ENCODE measurements at places on chromosomes 12 and 14.

DNA sequence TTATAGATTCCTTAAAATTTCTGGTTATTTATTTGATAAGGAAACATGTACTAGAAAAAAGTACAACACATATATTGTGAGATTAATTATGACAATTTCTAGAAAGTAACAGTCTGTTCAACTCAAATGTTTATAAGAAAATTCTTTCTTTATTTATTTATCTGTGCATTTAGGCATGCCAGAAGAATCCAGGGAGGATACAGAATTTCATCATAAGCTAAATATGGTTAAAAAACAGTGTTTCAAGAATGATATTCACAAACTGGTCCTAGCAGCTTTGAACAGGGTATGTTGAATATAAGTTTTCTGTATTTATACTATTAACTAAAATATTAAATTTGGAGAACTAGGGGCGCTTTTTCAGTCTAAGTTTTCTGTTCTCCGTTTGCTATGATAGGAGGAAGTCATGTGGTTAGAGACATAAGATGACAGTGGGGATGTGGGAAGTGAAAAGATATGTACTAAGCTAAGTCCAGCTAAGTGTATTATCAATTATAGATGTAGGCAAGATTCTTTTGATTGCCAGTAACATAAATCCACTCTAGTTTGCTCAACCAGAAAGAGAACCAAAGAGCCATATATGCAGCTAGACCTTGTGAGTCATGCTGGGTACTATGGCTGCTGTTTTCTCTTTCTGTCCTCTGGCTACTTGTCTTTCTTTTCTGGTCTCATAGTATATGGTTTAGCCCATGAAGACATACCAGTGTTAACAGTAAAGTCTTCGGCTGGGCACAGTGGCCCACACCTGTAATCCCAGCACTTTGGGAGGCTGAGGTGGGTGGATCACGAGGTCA lies 39.0 kb downstream of the LRRK2 start:
- DNase-seq = no peak

DNA sequence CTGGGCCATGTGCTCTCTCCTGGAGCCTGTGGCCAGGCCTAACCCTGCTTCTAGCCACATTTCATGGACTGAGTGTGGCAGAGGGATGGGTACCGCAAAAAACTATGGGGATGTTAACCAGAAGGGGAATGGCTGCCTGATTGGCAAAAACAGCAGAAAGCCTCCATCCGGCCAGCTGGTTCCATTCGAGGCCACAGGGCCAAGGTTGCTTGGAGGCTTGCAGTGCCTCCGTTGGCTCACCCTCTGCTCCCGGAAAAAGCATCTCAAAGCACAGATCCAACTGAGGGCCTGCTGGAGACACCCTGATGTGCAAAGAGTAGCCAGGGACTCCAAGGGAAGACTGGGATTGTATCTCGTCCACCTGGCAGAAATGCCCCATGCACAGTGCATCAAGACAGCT lies 16.5 kb downstream of the TMEM120B start:
- DNase-seq = no peak

DNA sequence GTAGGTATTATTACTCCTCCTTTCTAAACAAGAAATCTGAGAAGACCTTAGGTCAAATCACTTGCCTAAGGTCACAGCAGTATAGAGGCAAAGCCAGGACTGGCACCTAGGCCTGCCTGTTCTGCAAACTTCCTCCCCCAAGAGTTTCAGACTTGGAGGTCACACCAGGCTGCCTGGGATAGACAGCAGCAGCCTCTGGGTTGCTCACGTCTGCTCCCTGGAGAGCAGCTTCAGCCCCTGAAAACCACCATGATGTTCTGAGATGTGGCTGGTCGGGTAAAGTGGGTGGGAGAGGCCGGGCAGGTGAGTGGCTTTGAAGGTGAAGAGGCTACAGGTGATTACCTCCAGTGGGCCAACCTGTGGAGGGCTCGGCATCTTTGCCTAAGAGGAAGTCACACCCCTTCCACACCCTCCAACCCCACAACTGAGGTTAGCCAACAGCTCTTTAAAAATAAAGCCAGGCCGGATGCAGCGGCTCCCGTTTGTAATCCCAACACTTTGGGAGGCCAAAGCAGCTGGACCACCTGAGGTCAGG lies 37.0 kb upstream of the PNMA1 start:
- DNase-seq = no peak

DNA sequence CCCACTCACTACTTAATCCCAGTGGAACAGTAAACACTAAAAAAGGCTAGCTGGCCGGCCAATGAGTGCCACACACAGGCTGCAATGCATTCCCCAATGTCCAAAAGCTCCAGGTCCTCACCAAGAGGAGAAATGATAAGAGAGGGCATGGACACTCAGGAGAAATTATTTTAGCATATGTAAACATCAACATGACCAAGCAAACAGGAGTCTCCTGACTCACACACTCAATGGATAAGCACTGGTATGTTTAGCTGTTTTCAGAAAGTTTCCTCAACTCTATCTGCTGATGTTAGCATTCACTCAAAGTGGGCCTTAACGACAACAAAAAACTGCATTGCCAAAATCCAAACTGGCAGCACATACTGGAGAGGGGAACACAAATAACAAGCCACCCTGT lies 105.0 kb downstream of the SLC2A13 start:
- no peak for DNase-seq

- DNase-seq = no peak
Measured at GRCh38 chr12:43337571-43338444, 214.2 kb downstream of the ADAMTS20 start.

DNA sequence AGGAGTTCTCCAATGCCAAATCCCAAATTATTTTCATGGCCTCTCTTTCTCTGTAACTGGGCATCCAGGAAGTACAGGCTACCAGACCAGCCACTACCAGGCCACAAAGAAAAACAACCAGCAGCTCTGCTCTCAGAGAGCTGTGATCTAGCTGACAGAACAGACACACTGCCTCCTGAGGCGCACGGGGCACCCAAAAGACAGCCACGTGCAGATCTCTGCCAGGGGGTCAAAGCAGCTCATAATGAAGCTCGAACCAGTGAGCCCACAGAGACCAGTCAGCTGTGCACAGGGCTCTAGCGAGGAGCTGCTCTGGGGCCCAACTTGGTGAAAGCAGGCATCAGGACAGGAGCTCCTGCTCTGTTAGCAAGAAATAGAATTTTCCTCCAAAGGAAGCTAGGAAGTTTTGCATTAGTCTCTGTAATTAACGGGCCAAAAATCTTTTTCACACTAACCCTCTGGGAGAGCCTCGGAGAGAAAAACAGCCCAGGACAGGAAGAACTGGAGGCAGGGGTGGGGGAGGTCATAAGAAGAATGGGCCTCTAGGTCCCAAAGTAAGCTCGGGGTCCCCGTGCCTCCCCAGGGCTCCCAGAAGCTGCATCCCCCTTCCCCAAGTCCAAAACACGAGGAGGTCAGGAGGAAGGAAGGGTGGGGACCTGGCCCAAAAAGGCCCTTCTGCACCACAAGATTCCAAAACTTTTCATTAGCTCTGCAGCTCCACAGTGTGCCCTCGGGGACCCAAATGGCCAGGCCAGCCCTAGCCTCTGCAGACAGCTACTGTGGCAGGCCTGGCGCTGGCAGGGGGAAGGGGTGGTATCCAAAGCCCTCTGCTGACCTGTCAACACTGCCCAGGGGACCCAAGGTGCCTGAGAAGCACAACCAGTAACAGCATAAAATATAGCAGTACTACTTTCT lies 30.2 kb downstream of the ACTN1 start:
- no peak for DNase-seq

DNA sequence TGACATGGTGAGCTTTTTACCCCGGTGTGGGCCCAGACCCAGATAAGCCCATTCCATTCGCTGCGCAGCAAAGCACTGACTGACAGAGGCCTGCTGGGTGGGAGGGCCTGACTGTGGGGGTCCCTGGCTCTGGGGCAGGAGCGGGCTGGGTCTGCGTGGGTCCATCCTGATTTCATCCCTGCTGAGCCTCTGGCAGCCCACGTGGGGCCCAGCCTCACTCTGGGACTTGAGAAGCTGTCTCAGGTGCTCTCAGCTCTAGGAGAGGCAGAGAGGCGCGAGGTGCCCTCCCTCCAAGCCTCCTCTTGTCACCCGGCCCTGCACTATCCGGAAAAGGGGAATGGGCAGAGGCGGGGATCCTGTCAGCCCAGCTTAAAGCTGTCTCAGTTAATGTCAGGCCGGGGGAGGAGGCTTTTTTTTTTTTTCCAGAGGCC lies 927 bp downstream of the ABCB9 start:
- no peak for DNase-seq

- DNase-seq = no peak
Measured at GRCh38 chr14:48748151-48748675, 838.0 kb downstream of the RPS29 start.

GRCh38 chr14:65444230-65444629 lies 31.7 kb downstream of the FUT8 start:
- no peak for DNase-seq

GRCh38 chr12:52992699-52993557 lies 13.3 kb upstream of the EIF4B start:
- DNase-seq = no peak

DNA sequence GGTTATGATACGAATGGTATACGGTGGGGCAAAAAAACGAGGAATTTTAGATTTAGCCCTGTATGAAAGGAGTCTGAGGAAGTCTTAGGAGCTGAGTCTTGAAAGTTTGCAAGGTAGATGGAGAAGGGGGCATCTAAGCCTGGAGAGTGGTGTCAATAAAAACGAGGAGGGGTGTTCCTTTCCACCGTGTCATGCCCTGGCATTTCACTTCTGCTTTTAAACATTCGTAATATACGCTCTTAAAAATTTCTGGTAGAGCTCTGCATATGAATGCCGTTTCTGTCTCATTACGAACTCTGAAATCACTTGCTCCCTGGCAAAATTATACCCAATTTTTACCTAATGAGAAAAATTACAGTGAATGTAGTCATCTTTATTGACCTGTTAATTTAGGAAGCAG lies 170.2 kb downstream of the ERC1 start:
- no peak for DNase-seq

DNA sequence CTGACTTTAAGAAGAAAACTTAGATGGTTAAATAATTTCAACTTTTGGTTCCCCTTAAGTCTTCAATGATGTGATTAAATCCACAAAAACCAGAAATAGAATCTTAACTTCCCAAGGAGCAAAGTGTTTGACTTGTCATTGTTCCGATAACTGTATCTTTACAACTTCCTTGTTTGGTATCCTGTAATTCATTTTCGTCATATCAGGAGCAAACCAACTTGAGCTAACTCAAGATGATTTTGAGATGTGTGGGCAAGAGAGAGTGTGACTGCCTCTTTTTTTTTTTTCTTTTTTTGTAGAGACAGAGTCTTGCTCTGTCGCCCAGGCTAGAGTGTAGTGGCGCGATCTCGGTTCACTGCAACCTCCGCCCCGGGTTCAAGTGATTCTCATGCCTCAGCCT lies 25.3 kb downstream of the DRAM1 start:
- DNase-seq = no peak

DNA sequence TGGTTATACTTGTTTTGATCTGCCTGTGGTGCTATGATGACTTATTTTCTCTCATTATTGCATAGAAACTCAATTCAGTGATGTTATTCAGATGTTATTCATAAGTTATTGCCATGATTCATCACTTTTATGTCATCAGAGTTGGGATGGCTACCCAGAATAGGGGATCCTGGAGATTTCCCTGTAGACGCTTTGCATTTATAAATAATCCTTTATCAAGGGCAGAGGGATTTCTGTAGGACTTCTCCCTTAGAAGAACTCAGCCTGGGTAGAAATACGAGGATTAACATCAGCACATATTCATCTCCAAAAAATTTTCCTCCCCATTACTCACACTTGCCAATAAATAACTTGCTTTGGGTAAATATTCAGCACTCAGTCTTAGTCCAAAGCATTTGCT lies 4.9 kb downstream of the GPRC5A start:
- DNase-seq = no peak

GRCh38 chr14:44654591-44654990 lies 147.5 kb upstream of the FSCB start:
- no peak for DNase-seq

DNA sequence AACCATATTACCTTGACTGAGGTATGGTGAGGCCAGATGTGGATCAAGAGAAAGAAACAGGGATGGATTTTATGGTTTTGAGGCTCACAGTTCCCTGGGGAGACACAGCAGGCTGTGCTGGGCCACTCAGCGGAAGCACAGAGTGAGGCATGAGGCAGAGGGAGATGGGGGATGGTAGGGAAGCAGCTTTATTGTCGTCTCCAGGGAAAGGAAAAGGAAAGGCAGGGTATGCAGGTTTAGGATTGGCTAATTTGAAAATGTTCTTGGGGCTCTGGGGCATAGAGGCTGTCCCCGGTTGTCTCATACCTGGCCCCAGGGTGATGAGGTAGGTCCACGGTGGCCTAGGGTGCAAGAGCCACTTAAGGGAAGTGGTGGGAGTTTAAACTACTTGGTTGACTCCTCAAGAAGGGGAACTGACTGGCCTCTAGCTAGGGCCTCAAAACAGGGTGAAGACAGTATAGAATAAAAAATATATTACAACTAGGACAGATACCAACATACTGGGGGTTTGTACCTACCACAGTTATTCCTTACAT lies 322.8 kb downstream of the RGS6 start:
- no peak for DNase-seq

DNA sequence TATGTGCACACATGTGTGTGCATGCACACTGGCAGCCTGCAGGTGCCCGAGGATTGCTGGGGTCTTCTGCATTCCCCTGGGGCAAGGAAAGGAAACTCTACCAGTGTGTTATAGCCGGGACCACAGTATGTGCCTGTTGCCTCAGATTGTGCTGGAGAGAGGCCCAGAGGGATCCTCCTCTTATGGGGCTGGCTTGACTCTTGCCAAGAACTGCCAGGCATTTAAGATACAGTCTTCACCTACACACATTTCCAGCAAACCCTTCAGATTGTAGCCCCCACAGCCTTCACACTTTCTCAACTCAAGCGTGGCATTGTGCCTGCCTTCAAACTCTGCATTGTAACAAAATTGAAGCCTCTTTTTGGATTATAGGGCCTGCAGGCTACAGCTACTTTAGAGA lies 176.7 kb upstream of the DYRK2 start:
- DNase-seq = no peak

GRCh38 chr14:75969891-75970290 lies 11.9 kb downstream of the TGFB3 start:
- no peak for DNase-seq

GRCh38 chr12:15829949-15830348 lies 40.8 kb upstream of the EPS8 start:
- no peak for DNase-seq

DNA sequence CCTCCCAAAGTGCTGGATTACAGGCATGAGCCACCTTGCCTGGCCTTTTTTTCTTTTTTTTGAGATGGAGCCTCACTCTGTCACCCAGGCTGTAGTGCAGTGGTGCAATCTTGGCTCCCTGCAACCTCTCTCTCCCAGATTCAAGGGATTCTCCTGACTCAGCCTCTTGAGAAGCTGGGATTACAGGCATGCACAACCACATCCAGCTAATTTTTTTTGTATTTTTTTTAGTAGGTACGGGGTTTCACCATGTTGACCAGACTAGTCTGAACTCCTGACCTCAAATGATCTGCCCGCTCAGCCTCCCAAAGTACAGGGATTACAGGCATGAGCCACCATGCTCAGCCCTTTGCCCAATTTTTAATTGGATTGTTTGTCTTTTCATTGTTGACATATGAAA lies 58.0 kb downstream of the SINHCAF start:
- no peak for DNase-seq

- no peak for DNase-seq
Measured at GRCh38 chr12:131333136-131333535, 377.8 kb upstream of the SFSWAP start.

- no peak for DNase-seq
Measured at GRCh38 chr14:100438678-100439592, 115.8 kb downstream of the SLC25A47 start.

- DNase-seq = no peak
Measured at GRCh38 chr12:10456856-10457255, 3.7 kb upstream of the KLRC1 start.

- no peak for DNase-seq
Measured at GRCh38 chr14:20328705-20329104, 4.4 kb downstream of the CCNB1IP1 start.

Data from nephron progenitor cell (in vitro differentiated cells).